SK-N-SH (cell line): ENCODE measurements at places on chromosomes 2 and 18.

DNA sequence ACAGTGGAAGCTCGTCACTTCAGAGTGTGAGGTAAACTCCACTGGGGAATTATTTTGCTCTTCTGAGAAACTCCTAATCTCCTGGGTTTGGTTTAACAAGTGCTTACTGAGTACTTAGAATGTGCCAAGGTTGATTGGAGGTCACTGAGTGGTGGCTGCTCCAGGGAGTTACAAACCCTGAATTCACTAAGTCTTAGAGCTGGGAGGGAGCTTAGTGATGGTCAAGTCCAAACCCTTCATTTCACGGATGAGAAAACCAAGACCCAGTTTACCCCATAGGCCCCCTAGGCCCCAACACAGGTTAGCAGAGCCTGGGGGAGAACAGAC lies 52.0 kb downstream of the SLC4A5 start:
- no peak for DNase-seq

GRCh38 chr2:83971547-83971946 lies 487.5 kb downstream of the SUCLG1 start:
- no peak for DNase-seq

- no peak for DNase-seq
Measured at GRCh38 chr2:216015722-216016464, 2.5 kb upstream of the MREG start.

GRCh38 chr18:3444954-3445353 lies 5.0 kb upstream of the TGIF1 start:
- DNase-seq = no peak

DNA sequence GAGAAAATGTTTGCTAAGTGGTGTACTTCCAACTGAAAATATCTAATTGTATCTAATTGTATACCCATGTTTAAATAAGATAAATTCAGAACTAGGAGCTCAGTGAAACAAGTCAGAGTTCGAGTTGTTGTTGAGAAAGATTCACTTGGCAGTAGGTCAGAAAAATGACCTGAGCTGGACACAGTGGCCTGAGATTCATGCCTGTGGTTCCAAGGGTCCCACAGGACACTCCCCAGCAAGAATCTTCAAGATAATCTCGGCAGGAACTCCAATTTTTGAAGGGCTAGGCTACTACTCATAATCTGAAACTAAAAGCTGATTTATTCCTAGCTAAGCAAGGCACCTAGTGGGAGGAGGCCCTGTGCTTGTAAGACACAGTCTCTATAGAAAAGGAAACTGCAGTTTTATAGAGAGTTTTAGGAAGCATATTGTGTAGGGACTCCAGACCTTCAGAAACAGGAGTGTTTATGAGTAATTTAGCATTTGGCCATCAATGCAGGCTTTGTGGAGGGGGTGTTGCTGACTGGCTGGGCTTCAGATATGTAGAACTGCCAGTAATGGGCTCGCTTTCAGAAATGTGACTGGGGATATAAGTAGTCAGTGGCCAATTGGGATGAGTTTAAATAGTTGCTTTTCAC lies 43.2 kb downstream of the SP140 start:
- no peak for DNase-seq

DNA sequence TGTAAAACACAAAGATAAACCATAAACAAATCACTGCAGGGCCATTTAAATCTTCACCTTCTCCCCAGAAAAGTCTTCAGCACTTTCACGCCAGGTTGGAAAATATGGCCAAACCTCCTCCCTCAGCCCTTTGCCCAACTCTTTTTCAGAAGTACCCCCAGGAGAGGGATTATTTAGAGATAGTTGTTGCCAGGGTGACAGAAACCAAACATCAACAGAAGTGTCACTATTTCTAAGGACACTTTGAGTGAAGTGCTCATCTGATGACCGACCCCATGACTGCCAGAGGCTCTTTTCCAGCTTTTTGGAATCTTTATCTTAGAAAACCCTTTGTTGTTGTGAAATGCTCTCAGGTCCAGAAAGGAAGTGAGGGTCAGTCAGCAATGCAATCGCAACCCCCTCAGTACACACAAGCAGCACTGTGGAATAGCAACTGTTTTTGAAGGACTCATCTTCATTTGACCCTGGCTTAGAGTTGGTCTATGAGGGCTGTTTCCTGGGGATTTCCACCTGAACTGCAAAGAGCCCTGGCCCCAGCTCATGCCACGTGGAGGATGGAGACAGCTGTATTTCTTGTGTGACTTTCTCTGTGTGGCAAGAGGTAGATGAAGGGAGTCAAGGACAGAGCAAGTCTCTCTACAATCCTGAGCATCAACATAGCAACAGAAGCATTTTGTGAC lies 114.0 kb upstream of the STON1 start:
- DNase-seq = no peak

GRCh38 chr2:23209059-23209458 lies 175.9 kb upstream of the KLHL29 start:
- no peak for DNase-seq

DNA sequence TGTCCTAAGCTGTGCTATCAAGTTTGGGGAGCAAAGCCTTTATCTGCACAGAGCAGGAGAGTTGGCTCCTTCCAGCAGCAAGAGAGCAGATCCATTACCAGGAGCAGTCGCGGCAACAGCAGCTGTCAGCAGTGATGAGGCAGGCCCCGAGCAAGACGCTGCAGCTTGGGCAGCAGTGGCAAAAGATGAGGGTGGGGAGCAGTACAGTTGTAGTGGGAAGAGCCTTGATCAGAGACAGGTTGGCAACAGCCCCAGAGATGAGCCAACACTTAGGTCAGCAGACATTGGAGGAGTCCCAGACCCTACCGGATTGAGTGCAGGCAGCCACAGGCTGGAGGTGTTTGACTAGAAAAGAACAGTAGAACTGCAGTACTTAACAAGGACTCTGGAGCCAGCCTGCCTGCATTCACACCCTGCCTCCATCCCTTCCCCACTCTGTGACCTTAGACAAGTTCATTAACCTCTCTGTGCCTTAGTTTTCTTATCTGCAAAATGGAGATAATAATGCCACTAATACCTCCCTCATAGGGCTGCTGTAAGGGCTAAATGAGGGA lies 117.1 kb upstream of the SERTAD2 start:
- no peak for DNase-seq

DNA sequence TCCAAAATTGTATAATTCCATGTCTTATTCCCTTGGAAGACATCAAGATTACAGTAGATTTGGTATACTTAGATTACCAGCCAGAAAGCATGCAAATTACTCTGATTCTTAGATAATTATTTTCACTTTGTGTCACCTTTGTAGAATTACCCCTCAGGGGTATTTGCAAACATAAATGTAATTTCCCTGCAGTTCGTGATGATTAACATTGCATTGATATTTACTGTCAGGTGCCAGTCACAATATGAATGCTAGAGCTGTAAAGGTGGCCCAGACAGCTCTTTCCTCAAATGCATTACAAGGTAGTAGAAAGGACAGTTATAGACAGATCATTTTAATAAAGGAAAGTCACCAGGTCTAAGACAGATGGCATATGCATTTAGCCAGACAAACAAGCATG lies 1537.5 kb upstream of the PIK3C3 start:
- no peak for DNase-seq

GRCh38 chr18:79465392-79465991 lies 69.8 kb downstream of the NFATC1 start:
- no peak for DNase-seq

- DNase-seq = no peak
Measured at GRCh38 chr18:60358516-60358915, 14.1 kb downstream of the MC4R start.

DNA sequence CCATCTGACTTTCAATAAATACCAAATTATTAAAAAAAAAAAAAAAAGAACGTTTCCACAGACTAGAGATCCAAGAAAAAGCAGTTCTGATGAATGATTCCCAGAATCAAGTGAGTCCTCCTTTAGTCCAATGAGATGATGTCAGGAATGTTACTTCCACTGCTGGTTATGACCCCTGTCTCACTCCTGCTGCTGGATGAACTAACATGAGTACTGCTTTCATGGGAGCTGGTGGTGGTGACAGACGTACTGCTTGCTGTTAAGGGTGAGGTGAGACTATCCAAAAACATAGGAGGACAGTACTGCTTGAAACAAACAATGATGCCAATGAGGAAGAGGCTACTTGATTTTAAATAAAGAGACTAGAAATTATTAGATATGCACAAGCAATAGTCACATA lies 55.5 kb upstream of the ST8SIA5 start:
- DNase-seq = no peak

- DNase-seq = no peak
Measured at GRCh38 chr2:9844576-9844975, 1.3 kb downstream of the TAF1B start.

DNA sequence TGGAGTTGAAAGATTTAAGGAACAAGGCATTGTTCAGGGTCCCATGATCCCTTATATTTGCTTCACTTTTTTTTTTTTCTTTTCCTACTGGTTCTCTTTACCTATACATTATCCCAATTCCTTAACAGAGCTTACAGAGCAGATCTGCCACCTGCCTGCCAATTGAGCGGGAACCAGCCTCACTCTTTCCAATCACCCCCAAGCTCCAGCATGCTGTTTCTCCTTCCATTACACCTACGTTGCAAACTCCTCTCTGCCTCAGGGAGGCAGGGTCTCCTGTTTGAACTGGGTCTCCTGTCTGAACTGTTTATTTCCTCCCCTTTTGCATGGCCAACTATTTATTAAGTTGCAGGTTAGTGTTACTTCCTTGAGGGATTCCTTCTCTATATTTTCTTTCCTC lies 77.2 kb upstream of the SLC38A11 start:
- DNase-seq = no peak

DNA sequence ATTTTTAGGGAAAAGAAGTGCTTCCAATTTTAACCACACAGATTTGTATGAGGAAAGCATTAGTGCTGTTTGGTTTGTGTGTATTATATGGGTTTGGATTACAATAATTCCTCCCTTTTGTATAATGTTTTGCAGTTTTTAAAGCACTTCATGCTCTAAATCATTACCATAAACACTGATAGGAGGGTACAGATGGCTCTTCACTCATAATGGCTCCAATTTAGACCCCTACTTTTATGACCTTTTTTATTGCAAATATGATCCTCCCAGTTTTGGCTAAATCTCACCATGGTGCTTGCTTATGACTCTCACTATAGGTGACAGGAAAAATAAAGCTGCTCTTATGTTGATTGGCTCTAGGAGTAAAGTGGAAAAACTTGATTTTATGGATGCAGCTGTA lies 23.8 kb upstream of the TMEM17 start:
- no peak for DNase-seq

DNA sequence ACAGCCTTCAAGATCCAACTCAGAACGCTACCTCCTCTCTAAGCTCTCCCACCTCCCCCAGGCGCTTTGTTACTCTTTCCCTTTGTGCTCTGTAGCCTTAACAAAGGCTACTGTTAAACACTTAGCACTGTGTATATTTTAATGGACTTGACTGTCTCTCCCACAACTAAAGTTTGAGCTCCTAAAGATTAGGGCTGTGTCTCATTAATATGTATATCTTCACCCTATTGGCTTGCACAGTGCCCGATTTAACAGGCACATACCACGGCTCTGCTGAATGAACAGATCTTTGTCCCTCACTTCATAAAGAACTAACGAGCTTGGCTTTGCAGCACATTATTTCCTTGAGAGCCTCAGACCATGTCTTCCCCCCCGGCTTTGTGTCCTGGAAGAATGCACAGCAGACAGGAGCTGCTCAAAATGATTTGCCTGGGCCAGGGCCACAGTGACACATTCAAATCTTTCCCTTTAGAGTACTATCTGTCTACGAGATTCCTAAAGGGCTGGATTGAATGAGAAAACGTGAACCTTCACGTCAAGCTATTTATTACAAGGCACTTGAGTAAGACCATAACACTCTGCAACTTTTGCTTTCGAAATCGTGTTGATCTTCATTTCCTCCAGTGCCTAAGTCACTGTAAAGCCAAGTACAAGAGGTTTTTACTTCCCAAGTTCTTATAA lies 22.1 kb downstream of the ABHD3 start:
- no peak for DNase-seq

- no peak for DNase-seq
Measured at GRCh38 chr2:85800586-85800985, 46.8 kb downstream of the ATOH8 start.

GRCh38 chr2:132690664-132691303 lies 20.8 kb upstream of the LYPD1 start:
- DNase-seq = no peak

DNA sequence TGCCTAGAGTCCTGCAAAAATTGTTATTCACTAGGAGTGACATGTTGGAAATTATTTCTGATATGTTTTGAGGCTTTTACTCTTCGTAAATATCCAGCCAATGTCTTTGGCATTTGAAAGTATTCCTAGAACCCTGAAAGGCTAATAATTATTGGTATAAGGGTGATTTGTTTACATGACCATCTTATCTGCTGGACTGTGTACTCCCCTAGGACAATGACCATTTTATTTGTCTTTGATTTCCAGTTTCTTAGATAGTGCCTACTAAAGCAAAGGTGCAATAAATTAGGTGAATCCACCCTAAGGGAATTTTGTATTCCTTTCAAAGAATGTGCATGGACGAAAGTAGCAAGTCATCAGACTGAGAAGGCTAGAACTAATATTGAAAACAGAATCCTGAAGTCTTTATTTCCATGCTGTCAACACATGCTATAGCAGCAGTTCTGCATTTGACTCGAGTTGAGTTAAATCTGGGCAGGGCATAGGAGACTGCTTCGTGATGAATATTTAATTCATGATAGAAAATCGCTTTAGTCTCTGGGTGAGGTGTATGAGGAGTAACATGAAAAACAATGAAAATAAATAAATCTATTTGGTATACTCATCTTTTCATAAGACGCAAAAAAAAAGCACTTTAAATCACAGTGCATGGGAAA lies 235.7 kb downstream of the GPD2 start:
- no peak for DNase-seq

DNA sequence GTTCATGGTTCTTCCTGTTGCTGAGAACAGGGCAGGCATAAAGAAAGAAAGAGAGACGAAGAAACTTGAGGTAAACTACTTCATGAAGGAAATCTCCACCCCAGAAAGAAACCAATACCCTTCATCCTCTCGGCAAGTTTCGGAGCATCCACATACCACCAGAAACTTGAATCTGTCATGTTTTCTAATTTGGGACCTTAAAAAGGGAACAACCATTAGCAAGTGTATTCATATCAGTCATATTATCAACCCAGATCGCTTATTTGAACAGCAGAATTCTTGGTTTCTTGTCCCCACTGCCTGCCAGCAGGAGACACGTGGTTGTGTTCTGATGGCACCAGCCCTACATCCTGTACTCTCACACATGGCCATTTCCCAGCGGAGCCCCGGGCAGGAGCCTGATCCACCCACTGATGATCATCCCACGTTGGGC lies 53.2 kb upstream of the FZD7 start:
- no peak for DNase-seq

DNA sequence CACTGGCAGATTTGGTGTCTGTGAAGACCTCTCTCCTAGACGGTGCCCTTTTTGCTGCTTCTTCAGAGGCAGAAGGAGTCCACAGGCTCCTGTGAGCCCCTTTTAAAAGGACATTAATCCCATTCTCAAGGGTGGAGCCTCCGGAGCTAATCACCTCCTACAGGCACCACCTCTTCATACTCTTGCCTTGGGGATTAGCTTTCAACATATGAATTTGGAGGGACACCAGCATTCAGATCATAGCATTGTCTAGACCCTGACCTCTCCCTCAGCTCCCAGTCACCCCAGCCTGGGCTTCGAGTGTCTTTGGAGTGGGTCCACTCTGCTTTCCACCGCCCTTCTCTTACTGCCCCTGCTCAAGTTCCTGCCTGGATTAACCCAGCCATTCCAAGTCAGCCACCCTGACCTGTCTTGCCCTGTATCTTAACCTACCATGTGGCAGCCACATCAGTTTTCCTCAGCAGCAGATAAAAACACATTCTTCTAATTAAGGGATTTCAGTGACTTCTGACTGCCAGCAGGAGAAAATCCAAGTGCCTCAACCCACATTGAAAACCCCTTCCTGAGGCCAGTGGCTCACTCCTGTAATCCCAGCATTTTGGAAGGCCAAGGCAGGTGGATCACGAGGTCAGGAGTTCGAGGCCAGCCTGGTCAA lies 6.1 kb upstream of the NCL start:
- no peak for DNase-seq
